Glutamatergic neuron (in vitro differentiated cells): ENCODE measurements at places on chromosomes 2 and 18. TPM values are rescaled to one million over a fixed set of nuclear protein-coding genes. Genes with fewer than 3 reads are reported as not detected.

- no peak for DNase-seq
- H3K36me3 ChIP-seq: no peaks in the 10 kb centered on the region
- no peaks in the 10 kb centered on the region for H3K27me3 ChIP-seq
- H3K4me3 ChIP-seq: no peak overlapping the region
These were observed 726.0 kb downstream of the KCNJ3 start for GRCh38 chr2:155424518-155424917.

- H3K27me3 ChIP-seq: peaks cover 9% of the 10 kb centered on the region
- H3K27ac ChIP-seq: no peak overlapping the region
- H3K4me1 ChIP-seq: peaks cover 4% of the 10 kb centered on the region
- H3K36me3 ChIP-seq: no peaks in the 10 kb centered on the region
- DNase-seq: no peak
These were observed 157.5 kb upstream of the ID2 start for GRCh38 chr2:8524388-8524787.

DNA sequence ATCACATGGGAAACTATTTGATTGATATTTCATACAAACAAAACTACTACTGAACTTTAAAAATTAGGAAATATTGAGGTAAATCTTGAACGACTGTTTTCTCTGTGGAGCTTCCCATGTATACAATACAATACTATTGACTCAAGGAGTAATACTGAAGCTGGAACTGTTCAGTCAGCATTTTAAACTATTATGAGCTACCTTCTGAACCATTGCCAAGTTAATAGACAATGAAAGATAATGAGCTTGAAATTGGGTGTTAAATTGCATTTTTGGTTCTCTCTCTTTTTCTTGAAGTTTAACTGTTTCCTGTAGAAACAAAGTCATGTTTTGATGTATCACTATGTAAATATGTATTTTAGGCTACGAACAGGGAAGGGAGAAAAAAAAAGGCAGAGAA, 569.2 kb downstream of the ZEB2 start:
- no peak for DNase-seq
- H3K4me1 ChIP-seq: peaks cover 44% of the 10 kb centered on the region
- H3K36me3 ChIP-seq: no peaks in the 10 kb centered on the region
- H3K27me3 ChIP-seq: peaks cover 3% of the 10 kb centered on the region
- H3K4me3 ChIP-seq: no peak overlapping the region

GRCh38 chr2:229728370-229728769, 14.0 kb upstream of the DNER start:
- H3K4me3 ChIP-seq: no peak overlapping the region
- H3K4me1 ChIP-seq: peaks cover 7% of the 10 kb centered on the region
- H3K36me3 ChIP-seq: no peaks in the 10 kb centered on the region

- no peaks in the 10 kb centered on the region for H3K36me3 ChIP-seq
- no peak overlapping the region for H3K27ac ChIP-seq
- no peaks in the 10 kb centered on the region for H3K4me1 ChIP-seq
- DNase-seq: no peak
These were observed 75.5 kb upstream of the ODC1 start for GRCh38 chr2:10523406-10524189.

- H3K27me3 ChIP-seq: peaks cover 3% of the 10 kb centered on the region
- no peak overlapping the region for H3K4me3 ChIP-seq
- DNase-seq: no peak
- H3K4me1 ChIP-seq: no peaks in the 10 kb centered on the region
These were observed 72.8 kb upstream of the MC4R start for GRCh38 chr18:60445341-60445740.

DNA sequence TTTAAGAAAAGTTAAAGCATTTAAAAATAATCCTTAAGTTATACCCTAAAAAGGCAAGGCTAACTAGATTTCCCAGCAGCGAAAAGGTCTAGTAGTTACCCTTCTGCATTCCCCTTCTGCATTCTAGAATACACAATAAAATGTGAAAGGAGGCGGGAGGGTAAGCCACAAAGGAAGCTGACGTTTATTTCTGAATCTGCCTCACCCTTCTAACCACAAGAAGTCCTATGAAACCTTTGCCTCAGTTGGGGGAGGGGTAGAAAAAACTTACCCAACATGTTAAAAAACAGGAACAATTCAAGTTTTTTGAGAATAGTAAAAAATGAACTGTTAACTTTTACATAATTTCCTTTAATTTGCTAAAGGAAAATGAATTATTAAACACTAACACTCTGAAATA, 11.3 kb downstream of the STK17B start:
- DNase-seq: no peak
- H3K36me3 ChIP-seq: no peaks in the 10 kb centered on the region
- H3K4me3 ChIP-seq: no peak overlapping the region
- no peak overlapping the region for H3K27ac ChIP-seq

DNA sequence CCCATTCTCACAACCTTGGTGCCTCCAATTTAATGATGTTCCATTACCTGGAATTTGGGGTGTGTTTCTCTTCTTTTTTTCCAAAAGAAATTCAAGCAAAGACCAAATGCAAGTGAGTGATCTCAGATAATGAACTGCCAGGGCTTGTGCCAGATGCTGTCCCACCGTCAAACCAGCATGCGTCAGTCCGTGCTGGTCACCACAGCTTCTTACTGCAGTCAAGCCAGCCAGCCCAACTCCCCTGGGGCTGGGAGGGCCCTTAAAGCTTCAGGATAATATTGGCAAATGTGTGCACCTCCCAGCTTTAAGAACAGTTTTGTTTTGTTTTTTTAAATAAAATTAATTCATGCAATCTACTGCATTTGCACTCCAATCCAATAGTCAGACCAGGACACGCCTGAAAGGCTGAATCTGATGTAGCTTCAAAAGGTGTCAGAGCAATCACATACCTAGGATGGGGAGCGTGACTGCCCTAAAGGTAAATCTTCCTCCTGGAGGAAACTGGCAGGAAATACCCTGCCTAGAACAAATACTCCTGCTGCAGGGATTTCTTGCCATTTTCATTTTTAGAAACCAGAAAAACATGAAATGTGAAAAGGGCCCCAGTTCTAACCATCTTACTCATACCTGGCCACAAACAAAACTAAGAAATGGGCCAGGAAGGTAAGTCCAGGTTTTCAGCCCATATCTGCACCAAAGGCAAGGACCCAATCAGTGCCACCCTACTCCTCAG, 26.8 kb upstream of the SP3 start:
- H3K4me1 ChIP-seq: peaks cover 30% of the 10 kb centered on the region
- peak overlapping the region; percentile 45 for H3K27ac ChIP-seq
- H3K27me3 ChIP-seq: no peaks in the 10 kb centered on the region
- no peaks in the 10 kb centered on the region for H3K36me3 ChIP-seq

DNA sequence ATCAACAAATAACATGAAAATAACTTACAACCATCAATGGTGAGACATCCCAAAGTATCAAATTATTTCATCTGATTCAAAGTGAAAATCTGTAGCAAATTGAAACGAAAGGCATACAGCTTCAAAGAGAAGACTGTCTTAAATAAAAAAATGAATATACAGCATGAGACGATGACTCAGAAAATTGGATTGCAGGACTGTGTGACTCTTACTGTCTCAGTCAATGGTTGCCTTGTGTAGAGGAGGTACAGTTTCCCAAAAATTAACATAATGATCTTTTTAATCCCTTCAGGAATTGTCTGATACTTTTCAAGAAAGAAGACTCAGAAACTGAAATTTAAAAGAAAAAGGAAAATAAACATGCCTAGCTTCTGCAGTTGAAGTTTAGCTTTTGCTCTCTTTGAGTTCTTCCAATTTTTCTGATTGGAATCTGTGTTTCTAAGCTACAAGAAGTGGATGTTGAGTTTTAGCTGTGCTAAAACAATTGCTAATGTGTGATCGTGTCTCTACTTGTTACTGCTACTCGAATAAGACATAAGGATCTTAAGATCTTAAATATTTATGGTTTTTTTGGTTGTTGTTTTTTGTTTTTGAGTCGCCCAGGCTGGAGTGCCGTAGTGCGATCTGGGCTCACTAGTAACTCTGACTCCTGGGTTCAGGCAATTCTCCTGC, 41.1 kb upstream of the EPB41L3 start:
- no peaks in the 10 kb centered on the region for H3K36me3 ChIP-seq
- no peaks in the 10 kb centered on the region for H3K27me3 ChIP-seq
- peaks cover 15% of the 10 kb centered on the region for H3K4me1 ChIP-seq
- H3K4me3 ChIP-seq: no peak overlapping the region
- no peak for DNase-seq
- no peak overlapping the region for H3K27ac ChIP-seq

- DNase-seq: no peak
- no peaks in the 10 kb centered on the region for H3K36me3 ChIP-seq
- peaks cover 7% of the 10 kb centered on the region for H3K4me1 ChIP-seq
- H3K27me3 ChIP-seq: peaks cover 6% of the 10 kb centered on the region
- H3K4me3 ChIP-seq: no peak overlapping the region
These were observed 57.8 kb downstream of the ITGB1BP1 start for GRCh38 chr2:9365498-9366019.

- H3K4me1 ChIP-seq: no peaks in the 10 kb centered on the region
- H3K27ac ChIP-seq: no peak overlapping the region
- no peaks in the 10 kb centered on the region for H3K36me3 ChIP-seq
These were observed 120.2 kb downstream of the LAMA3 start for GRCh38 chr18:23809415-23809814.

- peaks cover 6% of the 10 kb centered on the region for H3K4me1 ChIP-seq
- H3K4me3 ChIP-seq: no peak overlapping the region
- no peak for DNase-seq
- no peak overlapping the region for H3K27ac ChIP-seq
These were observed 781.9 kb upstream of the ID2 start for GRCh38 chr2:7899923-7900322.

GRCh38 chr2:9288681-9289338, 82.2 kb downstream of the ASAP2 start:
- H3K4me3 ChIP-seq: no peak overlapping the region
- H3K4me1 ChIP-seq: peaks cover 18% of the 10 kb centered on the region
- H3K36me3 ChIP-seq: no peaks in the 10 kb centered on the region
- DNase-seq: no peak

- peaks cover 9% of the 10 kb centered on the region for H3K27me3 ChIP-seq
- H3K27ac ChIP-seq: no peak overlapping the region
These were observed 7.2 kb upstream of the GPC1 start for GRCh38 chr2:240428245-240428644.

- H3K4me3 ChIP-seq: no peak overlapping the region
These were observed 23.7 kb upstream of the MYO5B start for GRCh38 chr18:50218432-50219197.

GRCh38 chr2:241885946-241886643, 16.6 kb downstream of the RTP5 start:
- H3K36me3 ChIP-seq: peaks cover 17% of the 10 kb centered on the region
- H3K4me1 ChIP-seq: peaks cover 35% of the 10 kb centered on the region
- H3K27me3 ChIP-seq: peaks cover 15% of the 10 kb centered on the region
- peak overlapping the region; percentile 96 for H3K27ac ChIP-seq
- peak overlapping the region; percentile 82 for H3K4me3 ChIP-seq

DNA sequence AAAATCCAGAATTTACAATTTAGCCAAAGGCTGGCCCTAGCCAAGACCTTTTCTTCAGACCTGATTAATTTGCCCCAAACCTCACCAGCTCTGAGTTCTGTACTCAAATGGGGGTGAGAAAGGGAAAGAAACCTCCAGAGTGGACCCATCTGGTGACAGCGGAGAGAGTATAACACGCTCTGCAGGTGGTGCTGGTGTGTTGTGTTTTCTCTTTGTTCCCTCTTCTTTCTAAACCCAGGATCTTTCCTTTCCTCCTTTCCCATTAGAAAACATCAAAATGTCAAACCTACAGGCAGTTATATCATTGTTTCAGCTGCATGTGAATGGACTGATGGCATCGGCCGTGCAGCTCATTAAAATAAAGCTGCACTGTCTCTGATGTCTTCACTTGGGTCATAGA, 253.2 kb upstream of the SP5 start:
- no peaks in the 10 kb centered on the region for H3K36me3 ChIP-seq
- peak overlapping the region; percentile 8 for H3K27ac ChIP-seq
- H3K27me3 ChIP-seq: peaks cover 7% of the 10 kb centered on the region
- no peak for DNase-seq
- peaks cover 15% of the 10 kb centered on the region for H3K4me1 ChIP-seq

DNA sequence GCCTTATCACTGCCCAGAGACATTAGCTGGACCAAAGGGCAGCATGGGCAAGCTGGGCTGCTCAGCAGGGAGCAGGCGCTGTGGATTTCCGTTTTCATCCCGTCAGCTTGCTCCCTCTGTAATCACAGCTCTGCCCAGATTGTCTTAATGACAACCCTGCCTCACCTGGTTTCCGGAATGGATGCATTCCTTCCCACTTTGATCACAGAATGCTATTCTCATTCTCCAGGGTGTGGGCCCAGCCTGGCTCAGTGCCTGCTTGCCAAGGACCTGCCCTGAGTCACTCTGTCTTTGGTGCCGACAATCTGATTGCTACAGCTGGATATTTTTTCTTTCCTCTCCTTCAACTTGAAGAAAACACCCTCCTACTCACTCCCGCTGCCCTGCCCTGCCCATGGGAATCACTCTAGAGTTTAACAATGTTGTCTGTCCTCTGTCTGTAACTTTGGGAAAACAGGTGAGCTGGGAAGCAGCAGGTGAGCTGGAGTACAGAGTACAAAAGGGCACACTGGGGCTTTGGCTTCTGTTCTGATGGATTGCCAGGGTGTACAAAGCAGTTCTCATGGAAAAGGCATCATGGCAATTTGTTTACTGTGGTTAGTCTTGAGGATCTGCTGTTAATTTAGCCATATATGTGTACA, 27.2 kb upstream of the FAM136A start:
- H3K36me3 ChIP-seq: no peaks in the 10 kb centered on the region
- peaks cover 7% of the 10 kb centered on the region for H3K4me1 ChIP-seq
- H3K27me3 ChIP-seq: peaks cover 11% of the 10 kb centered on the region
- H3K27ac ChIP-seq: no peak overlapping the region

- H3K27me3 ChIP-seq: no peaks in the 10 kb centered on the region
- no peak overlapping the region for H3K4me3 ChIP-seq
- H3K36me3 ChIP-seq: peaks cover 16% of the 10 kb centered on the region
- no peak overlapping the region for H3K27ac ChIP-seq
- peaks cover 8% of the 10 kb centered on the region for H3K4me1 ChIP-seq
These were observed 5.7 kb upstream of the WIPF1 start for GRCh38 chr2:174603280-174603679.

DNA sequence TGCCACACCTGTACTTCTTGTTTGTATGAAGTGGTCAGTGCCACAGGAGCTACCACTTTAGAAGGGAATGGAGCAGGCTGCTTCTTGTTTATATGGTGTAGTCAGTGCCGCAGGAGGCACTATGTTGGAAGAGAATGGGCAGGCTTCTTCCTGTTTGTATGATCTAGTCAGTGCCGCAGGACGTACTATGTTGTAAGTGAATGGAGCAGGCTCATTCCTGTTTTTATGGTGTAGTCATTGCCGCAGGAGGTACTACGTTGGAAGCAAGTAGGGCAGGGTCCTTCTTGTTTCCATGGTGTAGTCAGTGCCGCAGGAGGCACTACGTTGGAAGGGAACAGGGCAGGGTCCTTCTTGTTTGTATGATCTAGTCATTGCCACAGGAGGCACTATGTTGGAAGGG, 27.3 kb downstream of the TPO start:
- H3K27ac ChIP-seq: no peak overlapping the region
- H3K4me3 ChIP-seq: no peak overlapping the region
- peaks cover 2% of the 10 kb centered on the region for H3K27me3 ChIP-seq

CCDC68 gene
- total RNA-seq: not detected

LYG2 gene
- total RNA-seq: not detected

ASAP2 gene
- 49.6 TPM for total RNA-seq

CABYR gene
- 14.0 TPM for total RNA-seq

DPP4 gene
- total RNA-seq: 0.20 TPM

ANXA4 gene
- total RNA-seq: 3.1 TPM

CCDC141 gene
- 0.51 TPM for total RNA-seq

OXER1 gene
- total RNA-seq: not detected

MZT2B gene
- total RNA-seq: 172 TPM
